ENCODE measurements at places on chromosomes 4 and X.

GRCh38 chr4:166594326-166594946 lies 639.9 kb downstream of the SPOCK3 start:
- DNase-seq: no peak

DNA sequence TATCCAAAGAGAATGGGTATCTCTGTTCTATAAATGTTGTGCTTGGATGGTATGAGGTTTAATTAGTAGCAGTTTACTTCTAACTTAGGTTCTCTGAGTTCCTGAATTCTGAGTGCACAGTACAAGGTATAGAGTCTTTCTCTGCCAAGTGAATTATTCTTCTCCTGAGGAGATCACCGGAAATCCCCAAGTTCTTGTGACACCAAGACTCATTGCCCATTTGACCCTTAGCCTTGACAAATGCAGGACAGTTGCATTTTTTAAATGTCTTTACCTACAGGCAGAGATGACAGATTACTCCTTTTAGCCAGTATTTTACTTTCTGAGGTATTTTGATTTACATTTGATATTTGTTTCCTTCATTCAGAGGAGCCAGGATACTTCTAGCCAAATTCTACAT lies 72.9 kb downstream of the MAOA start:
- DNase-seq: no peak

- peak; percentile 34 for DNase-seq
These were observed 4.3 kb upstream of the TLR6 start for GRCh38 chr4:38860788-38861424.

GRCh38 chr4:14348506-14348905 lies 653.8 kb upstream of the CPEB2 start:
- no peak for DNase-seq

- no peak for DNase-seq
These were observed 47.2 kb downstream of the UGT2B11 start for GRCh38 chr4:69167300-69167699.

DNA sequence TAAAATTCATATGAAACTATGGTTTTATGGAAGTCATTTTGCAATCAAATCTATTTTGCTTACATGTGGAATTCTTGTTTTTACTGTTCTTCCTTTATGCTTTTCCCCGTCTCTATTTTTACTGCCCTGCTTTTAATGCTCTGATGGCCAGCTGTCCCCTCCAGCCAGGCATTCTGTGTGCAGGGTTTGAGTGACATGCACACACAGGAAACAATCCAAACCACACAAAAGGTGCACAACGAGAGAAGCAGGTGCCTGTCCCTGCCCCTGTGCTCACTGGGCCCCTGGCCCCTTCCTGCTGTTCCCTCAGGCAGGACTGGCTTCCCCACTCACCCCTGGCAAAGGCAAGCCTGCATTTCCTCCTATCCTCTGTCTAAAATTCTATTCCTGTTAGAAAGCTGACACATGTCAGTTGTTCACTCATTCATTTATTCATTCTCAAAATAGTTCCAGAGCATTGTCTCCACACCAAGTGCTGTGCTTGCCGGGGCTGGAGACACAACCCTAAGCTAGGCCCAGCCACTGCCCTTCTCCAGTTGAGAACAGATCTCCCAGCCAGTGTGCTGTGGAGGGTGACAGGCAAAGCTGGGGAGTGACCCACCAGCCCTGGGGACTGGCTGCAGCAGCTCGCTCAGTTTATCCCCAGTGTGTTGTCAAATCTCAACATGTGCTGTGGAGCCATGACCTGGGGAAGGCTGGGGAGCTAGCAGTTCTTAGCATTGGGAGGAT lies 346.3 kb downstream of the FBXW7 start:
- DNase-seq: no peak

- no peak for DNase-seq
These were observed 34.6 kb upstream of the FGFR3 start for GRCh38 chr4:1758306-1759121.

DNA sequence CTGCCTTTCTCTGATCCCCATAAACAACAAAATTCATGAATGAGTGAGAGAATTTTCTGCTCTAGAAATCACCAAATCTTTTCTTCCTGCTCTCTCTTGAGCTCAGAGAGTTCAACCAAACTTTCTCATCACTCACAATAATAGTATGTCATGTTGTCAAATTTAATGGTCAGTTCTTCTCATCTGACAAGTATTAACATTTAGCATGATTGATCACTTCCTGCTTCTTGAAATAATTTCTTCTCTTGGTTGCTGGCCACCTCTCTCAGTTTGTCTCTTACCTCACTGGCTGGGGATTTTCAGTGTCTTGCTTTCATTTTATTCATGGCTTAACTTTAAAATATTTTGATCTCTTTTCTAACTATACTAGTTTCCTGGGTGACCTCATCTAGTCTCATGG lies 25.5 kb upstream of the FGF5 start:
- DNase-seq: no peak

GRCh38 chr4:127139788-127140286 lies 492.9 kb upstream of the INTU start:
- no peak for DNase-seq

DNA sequence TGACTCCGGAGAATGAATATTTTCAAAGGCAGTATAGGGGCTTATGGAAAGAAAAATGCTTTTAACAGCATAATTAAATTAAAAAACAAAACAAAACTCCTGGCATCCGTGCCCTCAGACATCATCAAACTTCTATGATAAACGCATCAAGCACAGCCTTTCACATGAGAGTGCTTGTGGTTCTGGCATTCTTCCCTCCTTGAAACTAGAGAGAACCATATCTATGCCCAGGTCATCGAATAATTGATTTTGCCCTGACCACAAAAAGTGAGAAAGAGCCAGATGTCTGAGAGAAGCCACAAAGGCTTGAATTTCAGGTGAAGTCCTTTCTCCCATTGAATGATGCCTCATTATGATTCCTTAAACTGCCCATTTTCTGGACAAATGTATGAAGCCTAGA lies 286.8 kb downstream of the CBLL2 start:
- no peak for DNase-seq

DNA sequence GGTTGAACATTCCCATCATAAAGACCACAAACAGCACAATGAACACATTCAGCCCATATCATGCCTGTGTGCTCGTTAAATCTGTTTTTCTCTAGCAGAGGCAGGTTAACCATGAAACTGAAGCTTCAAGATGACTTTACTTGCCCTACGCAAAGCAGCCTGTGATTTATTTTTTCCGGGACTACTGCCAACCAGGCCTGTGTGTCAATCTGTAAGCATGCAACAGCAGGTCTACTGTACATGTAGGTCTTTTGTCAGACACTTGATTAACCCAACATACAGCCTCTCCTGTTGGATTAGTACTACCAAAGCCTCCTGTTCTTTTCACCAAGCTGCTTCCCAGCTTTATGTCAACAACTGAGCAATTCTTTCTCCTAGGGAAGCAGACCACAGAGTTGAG lies 85.5 kb upstream of the ACSL1 start:
- no peak for DNase-seq

DNA sequence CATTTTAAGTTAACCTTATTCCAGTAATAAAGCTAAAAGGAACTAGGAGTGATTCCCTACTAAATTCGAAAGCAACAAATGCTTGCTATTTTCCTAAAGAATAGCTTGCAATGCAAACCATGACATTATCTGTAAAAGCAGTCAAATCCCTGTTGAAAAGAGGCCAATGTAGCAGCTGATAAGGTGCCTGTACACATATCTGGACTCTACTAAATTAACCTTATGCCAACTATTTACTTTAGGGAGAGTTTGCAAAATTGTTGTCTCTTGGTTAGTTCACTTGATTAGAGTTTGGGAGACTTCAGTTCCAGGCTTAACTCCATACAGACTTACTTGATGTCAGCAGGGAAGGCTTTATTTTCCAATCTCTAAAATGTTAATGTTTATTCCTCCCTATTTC lies 6.0 kb downstream of the IL13RA2 start:
- no peak for DNase-seq

DNA sequence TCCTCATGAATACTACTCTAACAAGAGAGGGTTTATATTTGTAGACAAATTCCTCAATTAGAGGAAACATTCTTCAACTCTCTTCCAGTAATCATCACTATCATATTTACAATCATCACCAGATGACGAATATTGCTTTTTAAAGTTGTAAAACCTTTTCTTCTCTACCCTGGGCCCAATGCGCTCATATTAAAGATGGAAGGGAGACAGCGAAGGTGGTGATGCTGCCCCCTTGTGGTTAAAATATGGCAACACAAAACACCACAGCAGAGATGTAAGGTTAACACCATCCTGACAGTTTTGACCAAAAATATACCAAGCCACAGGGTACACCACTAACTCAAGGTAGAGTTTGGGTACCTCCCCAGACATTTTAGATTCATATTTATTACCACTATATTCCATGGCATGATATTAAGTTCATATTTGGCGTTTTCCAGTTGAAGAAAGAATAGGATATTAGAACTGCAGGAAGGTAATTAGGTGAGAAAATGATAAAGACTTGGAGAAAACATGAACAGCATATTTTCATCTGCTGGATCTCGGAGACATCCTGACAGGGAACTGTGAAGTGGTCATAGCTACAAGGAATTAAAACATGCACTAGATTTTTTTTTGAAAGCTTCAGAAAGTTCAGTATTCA lies 72.8 kb downstream of the SLC9A7 start:
- DNase-seq: no peak

DNA sequence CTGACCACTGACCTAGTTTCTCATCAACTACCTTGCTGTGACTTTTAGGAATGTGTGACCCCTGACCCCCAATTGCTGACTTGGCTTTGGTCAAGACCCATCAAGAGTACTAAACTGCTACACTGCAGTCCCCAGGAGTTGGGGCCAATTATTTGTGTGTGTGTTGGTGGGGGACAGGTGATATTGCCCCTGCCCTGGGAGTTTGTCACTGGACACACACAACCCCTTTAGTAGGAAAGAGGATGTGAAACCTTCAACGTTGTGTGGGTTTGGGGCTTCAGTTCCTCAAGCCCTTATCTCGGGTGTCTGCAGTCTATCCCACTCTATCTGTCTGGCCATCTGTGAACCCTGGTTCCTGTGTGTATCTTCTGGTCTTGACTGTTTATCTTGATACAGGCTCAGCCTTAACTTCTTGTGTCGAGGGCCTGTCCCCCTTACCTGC lies 6.5 kb downstream of the SASH3 start:
- no peak for DNase-seq

DNA sequence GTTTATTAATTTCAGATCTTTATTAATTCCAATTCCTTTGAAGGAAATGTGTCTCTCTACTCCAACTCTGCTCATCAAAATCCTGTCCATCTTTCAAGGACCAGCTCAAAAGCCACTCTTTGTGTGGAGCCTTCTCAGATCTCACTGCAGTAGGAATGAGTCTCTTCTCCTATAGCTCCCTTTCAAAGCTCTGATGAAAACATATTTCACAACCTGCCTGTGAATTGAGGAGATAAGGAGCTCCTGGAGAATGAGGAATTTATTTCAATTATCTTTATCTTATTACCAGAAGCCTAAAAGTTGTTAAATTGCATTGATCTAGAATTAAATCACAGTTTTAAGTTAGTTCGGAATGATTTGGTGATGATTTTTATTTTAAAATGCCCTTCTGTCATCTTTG lies 92.6 kb upstream of the TRPC3 start:
- DNase-seq: no peak

- DNase-seq: no peak
These were observed 96.0 kb downstream of the PTTG2 start for GRCh38 chr4:38056011-38056685.

GRCh38 chr4:36285784-36286480 lies 4.5 kb downstream of the DTHD1 start:
- DNase-seq: peak; percentile 32

DNA sequence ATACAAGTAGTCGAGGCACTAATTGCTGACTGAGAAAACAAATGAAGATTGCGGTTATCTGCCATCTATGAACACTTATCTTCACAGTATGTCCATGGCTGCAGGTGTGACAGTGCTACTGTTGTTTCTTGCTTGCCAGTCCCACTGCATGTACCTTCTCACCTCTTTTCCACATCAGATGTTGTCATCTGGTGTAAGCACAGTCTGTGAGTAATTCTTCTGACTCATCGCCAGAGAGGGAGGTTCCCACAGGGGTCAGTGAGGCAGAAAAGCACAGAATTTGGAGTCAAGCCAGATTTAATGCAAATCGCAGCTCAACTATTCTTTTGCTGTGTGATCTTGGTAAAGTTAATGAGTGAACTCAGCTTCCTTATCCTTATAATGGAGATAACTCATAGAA lies 144.4 kb downstream of the GLRA2 start:
- DNase-seq: no peak

DNA sequence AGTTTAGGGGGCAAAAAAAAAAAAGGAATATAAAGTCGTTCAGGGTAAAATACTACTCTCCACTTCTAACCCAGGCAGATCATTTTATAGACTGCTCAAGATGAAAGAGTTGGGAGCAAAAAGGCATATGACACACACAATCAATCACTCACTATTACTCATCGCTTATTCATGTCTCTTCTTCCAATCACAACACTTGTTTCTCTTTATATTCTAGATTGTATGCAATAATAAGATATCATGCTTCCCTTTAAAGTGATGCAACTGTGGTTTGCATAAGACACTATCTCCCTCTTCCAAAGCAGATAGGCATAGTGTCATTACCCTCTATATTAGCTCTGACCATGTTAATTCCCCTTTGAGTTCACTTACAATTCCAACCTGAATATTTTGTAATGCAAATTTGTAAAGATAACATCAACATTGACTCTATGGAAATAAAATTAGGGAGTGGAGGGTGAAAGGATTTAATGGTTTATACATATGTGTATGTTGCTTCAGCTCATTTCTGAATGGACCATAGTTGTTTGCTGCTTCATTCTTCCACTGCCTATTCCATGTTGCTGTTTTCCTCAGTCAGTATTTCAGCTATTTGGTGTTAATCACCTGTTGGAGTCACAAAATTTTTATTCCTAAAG lies 154.9 kb upstream of the EPHA5 start:
- DNase-seq: no peak

GRCh38 chr4:163755013-163755412 lies 260.5 kb downstream of the TMA16 start:
- DNase-seq: no peak

GRCh38 chrX:98350940-98351339 lies 1467.2 kb downstream of the RPA4 start:
- DNase-seq: no peak

DNA sequence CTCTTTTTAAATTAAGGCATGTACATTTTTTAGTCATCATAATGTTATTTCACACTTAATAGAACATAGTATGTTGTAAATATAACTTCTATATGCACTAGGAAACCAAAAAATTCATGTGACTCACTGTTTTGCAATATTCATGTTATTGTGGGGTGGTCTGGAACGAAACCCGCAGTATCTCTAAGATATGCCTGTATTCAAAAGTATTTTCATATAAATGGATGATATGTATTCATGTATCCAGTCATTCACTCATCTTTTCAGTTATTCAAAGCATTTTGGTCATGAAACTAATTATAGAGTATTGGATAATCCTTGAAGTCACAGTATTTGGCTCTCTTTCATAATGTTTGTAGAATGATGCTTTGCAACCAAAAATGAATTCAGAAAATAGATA lies 168.1 kb downstream of the HS6ST2 start:
- DNase-seq: no peak

DNA sequence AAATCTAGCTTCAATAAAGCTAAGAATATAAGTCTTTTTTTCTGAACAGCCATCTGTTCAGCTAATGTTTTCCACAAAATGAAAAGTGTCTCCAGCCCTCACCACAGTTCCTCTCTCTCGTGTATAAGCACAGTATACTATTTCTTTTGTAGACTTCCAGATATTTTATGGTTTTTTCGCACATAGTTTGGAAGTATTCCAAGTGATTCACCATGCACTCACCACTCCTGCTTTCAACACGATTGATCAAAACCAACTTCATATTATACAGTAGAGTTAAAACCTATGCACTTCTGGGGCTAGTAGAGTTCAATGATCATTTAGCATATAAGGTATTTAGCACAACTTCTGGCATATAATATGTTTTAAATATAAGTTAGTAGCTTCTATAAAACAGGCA lies 105.8 kb upstream of the DCAF12L1 start:
- DNase-seq: no peak

Measured in activated T-helper 1 cell treated with anti-CD3 and anti-CD28 coated beads, Interleukin-2, amount 50 U/mL, for 16 hours (primary cell).